ENCODE measurements at places on chromosomes 11 and 22.

GRCh38 chr11:394034-394857 lies at the start of gene PKP3:
PKP3 (plus strand) TSS chr11:394209; CDS start chr11:394293, 84 bp downstream.
- no peak for DNase-seq

GRCh38 chr11:124394408-124394807 lies 4.4 kb downstream of the OR8B3 start:
- DNase-seq = no peak

DNA sequence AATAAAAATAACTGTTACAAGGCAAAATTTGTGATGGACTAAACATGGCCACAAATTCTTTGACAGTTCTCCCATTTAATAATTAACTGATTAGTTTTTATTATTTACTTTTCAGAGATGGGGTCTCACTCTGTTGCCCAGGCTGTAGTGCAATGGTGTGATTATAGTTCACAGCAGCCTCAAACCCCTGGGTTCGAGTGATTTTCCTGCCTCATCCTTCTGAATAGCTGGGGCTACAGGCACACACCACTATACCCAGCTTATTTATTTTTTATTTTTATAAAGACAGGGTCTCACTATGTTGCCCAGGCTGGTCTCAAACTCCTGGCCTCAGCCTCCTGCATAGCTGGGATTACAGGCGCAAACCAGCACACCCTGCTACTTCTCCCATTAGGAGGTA lies 4.5 kb upstream of the PATL1 start:
- no peak for DNase-seq

- DNase-seq = no peak
These were observed 22.0 kb downstream of the COA4 start for GRCh38 chr11:73854680-73855079.

DNA sequence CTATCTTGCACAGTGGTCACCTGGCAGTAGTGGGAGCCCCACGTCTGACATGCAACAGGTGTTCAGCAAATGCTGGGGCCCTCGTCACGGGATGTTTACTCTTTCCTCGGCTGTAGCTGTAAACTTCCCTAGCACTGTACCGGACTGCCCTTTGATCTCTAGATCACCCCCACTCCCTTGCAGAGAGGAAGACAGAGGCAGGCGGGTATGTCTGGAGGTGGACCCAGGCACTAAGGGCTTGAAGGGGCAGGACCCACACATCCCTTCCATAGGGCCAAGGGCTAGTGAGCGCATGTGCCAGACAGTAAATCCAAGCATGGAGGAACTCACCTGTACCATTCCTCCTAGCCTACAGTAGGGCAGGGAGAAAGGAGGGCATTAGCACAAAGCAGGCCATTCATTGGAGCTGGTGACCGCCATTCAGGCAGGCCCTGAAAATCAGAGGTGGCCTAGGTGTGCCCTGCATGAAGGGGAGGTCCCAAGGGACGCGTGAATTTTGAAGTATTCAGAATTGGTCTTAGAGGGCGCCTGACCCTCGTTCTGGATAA lies 1.9 kb upstream of the SMTN start:
- no peak for DNase-seq
